NCI-H1417 (cell line): ENCODE measurements at places on chromosomes 5 and 9.

DNA sequence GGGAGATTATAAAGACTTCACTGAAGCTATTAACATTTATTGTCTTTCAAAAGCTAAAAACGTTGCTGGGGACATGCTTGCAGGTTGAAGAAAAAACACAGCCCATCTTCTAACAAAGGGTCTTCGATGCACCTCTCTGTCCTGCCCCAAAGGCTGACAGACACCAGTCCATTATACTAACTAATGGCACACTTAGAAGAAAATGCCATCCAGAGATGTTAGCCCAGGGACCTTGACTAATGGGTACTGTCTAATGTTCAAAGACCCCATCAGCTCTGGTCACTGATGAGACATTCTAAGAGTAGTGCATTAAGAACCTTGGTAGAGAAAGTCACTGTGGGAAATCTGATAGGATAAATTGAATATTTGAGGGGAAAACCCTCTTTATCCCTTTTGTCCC, 124.9 kb downstream of the EBF1 start:
- no peak for DNase-seq

- DNase-seq, result no peak
Observed at GRCh38 chr5:37882636-37883035, 42.8 kb upstream of the GDNF start.

GRCh38 chr9:134046894-134047681, 20.7 kb downstream of the BRD3 start:
- DNase-seq, result no peak

GRCh38 chr9:76454311-76454710, 4.7 kb upstream of the GCNT1 start:
- DNase-seq, result no peak

DNA sequence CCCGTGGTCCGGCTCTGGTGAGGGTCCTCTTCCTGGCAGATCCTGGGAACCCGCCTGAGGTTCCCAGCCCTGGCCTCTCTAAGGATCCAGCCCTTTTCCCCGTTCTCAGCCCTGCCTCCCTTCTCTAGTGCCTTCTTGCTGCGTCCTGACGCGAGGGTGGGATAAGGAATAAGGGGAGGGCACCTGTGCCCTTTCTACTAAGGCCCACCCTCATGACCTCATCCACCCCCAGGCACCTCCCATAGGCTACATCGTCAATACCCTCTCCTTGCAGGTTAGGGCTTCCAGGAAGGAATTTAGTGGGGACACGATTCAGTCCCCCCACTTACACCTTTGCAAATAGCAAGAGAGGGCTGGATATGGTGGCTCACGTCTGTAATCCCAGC, 10.7 kb upstream of the DIPK1B start:
- no peak for DNase-seq

GRCh38 chr9:109101810-109102209, 17.9 kb downstream of the TMEM245 start:
- no peak for DNase-seq

DNA sequence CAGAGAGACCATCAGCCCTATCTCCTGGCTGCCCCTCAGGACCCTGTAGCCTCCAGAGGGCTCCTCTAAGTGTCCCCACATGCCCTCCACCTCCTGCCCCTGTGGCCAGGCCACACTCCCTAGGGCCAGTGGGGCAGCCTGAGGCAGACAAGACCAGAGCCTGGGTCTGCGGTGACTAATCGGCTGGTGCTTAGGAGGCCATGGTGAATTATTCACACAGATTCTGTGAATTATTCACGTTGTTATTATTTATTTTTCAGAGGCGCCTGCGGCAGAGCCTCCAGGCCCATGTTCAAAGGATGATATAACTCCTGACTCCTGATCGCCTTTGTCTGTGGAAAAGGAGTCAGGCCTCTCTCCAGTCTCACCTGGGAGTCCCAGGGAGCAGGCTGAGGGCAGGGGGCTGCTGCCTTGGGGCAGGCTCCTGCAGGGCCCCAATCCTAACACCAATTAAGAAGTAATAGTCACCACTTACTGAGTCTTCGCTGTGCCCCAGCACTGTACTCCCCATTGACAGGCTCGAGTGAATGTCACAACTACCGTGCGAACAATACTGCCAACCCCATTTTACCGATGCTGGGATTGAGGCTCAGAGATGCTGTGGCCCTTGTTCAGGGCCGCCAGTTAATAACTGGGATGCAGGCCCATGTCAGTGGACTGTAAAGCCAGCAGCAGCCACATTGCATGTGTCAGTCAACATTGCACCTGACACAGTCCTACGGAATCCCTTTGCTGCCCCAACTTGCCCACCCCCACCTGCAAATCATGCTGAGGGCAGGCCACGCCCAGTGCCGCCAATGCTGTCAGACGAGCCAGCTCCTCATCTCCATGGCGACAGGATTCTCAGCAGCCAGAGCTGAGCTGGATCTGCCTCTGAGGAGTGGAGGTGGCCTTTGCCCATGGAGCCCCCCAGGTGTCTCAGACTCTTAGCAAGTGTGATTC, 94.9 kb downstream of the PCDH1 start:
- DNase-seq, result peak; percentile 74

GRCh38 chr5:35855187-35855586, 1.5 kb upstream of the IL7R start:
- DNase-seq, result no peak

- DNase-seq, result no peak
Observed at GRCh38 chr5:8135742-8136141, 266.8 kb downstream of the MTRR start.

GRCh38 chr9:130669965-130670364, 5.6 kb downstream of the PRDM12 start:
- DNase-seq, result no peak

DNA sequence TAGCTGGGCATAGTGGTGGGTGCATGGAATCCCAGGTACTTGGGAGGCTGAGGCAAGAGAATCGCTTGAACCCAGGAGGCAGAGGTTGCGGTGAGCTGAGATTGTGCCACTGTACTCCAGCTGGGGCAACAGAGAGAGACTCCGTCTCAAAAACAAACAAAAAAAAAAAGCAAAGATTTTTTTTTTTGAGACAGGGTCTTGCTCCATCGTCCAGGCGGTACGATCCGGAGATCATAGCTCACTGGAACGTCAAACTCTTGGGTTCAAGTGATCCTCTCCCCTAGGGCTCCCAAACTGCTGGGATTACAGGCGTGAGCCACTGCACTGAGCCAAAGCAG, 37.6 kb downstream of the ABCA1 start:
- DNase-seq, result no peak

DNA sequence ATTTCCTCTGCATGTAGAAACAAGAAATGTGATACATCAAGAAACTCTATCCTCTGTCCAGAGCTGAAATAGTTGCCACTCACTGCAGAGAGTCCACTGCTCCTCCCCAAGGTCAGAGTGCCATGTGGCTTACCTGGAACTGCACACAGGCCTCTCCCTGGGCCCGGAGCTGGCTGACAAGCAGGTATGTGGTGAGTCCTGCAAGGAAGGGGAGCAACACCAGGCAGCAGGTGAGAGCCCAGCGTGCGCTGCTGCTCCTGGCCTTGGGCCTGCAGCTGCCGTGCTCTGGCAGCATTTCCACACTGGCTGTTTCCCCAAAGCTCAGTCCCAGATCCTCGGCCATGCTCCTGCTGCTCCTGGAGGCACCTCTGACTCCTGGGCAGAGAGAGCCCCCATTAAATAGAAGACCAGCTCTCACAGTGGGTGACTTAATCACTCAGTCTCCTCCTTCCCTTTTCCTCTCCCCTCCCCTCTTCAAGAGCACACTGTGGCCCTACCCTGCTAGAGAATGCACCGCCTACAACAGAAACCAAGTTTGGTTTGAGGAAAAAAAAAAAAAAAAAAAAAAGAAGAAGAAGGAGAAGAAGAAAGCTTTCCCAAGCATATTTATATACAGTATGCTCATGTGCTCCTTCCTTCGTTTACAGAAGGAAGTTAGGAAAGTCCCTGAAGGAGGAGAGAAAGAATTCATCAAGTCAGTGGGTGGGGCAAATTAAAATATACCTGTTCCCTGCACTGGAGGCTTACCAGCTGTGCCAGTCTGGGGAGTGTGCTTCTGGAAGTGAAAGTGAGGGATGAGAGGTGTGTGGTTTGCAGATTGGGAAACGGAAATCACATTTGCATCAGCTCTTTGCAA, at the start of gene TNFSF15:
TSS of gene TNFSF15 (minus strand) at position 370 of the 856 bp plus-strand sequence. CDS start at position 343, 27 bp downstream.
- peak; percentile 43 for DNase-seq

- DNase-seq, result no peak
Observed at GRCh38 chr9:14652729-14653377, 40.4 kb downstream of the ZDHHC21 start.

DNA sequence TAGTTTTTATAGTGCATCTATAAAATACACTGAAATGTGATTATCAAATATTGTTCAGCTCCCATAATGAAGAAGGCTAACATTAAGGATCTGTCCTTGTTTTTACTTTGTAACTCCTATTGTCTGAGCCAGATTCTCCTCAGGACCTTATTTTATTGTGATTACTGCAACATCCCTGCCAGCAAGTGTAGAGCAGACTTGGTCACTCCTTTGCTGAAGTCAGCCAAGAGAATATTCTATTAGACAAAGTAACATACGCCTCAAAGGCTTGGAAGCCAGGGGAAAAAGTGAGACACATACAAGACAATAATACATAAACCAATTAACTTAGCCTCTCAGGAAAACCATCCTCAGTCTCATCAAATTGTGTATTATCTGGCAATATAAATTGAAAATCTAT, 269.6 kb downstream of the ARL15 start:
- DNase-seq, result no peak

- no peak for DNase-seq
Observed at GRCh38 chr5:121144764-121145163, 680.7 kb downstream of the PRR16 start.

DNA sequence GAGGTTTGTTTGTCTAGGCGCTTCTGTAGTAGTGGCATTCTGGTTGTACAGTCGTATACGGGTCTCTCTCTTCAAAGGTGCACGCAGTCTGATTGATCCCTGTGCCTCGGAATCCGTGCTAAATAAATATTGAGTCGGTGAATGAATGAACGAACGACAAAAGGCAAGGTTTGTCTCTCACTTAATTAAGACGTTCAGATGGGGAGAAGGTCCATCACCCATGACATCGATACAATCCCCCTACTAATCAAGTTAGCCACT, 500 bp upstream of the CREBRF start:
- DNase-seq, result no peak

DNA sequence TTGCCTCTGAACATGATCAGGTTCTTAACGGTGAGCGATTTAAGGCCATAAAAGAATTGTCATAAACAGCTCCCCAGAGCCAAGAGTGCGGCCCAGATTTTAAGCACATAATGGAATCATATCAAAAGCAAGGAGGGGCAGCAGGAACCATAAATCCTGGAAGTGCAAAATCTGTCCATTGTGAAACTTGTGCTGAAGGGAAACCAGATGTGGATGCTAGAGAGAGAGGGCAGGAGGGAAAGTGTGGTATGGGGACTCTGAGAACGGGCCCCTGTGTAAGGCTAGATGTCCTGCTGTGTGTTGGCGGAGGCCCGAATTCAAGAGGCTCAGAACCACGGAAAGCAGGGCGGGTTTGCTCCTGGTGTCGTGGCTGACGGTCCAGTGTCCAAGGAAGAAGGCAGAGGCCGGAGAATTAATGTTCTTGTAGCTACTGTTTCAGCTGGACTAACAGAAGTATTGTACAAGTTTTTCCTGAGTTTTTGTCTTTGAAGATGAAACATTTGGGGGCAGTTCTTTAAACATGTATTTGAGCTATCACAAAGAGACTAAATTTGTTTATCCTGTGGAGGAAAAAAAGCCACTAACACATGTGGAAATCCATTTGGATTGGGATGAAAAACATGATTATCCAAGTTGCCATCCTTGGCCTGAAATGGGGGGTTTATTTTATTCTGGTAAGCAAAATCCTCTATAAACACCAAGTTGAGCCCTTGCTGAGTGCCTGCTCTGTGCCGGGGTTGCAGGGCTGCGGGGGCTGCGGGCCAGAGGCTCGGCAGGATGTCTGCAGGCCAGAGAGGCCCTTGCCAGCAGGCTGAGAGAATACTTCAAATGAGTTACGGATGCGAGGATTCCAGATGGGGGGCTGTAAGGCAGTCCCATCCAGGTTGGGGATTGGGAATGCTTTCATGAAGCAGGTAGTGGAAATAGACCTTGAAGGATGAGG, 9.2 kb upstream of the CXCL14 start:
- no peak for DNase-seq

DNA sequence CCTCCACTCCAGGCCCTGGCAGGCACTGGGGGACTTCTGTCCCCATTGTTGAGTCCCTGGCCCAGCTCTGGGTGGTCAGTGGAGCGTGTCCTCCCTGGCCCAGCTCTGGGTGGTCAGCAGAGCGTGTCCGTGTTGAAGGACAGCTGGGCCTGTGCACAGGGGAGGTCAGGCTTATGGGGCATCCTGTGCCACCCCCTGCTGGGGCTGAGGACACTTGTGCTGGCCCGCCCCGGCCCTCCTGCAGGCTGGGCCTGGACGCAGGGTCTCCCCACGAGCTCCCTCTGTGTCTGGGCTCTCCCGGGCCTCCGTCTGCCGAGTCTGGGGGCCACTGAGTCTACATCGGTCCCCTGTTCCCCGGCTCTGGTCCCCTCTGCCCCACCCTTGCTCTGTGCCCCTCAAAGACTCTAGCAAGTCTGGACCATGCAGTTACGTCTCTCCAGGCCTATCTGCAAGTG, 11.5 kb upstream of the CLIC3 start:
- DNase-seq, result no peak

- no peak for DNase-seq
Observed at GRCh38 chr5:81241961-81242648, 9.0 kb downstream of the CKMT2 start.

GRCh38 chr9:98191671-98192502, 550 bp downstream of the CORO2A start:
- DNase-seq, result peak; percentile 68
